Pons (tissue), 1 donor: ENCODE measurements at places on chromosomes 4 and X.

GRCh38 chrX:24231131-24231540, 81.6 kb downstream of the ZFX start:
- no peak for DNase-seq

DNA sequence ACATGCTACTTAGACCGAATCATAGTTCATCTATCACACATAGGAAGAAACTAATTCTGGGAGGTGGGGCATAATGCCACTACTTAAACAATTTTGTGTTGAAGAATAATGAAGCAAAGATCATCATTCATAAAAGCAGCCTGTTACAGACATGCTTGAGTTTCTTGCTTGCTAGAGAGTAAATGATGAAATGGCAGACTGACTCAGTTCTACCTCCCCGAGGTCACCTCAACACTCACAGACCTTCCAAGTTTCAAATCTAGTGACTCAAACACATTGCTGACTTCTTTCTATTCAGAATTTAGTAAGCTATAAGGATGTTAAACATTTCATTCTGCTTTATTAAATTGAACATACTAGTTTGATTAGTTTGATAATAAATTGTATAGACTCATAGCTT, 636.5 kb upstream of the FRG1 start:
- DNase-seq: no peak

- DNase-seq: no peak
These were observed 549.1 kb upstream of the BOD1L1 start for GRCh38 chr4:14176613-14177012.

DNA sequence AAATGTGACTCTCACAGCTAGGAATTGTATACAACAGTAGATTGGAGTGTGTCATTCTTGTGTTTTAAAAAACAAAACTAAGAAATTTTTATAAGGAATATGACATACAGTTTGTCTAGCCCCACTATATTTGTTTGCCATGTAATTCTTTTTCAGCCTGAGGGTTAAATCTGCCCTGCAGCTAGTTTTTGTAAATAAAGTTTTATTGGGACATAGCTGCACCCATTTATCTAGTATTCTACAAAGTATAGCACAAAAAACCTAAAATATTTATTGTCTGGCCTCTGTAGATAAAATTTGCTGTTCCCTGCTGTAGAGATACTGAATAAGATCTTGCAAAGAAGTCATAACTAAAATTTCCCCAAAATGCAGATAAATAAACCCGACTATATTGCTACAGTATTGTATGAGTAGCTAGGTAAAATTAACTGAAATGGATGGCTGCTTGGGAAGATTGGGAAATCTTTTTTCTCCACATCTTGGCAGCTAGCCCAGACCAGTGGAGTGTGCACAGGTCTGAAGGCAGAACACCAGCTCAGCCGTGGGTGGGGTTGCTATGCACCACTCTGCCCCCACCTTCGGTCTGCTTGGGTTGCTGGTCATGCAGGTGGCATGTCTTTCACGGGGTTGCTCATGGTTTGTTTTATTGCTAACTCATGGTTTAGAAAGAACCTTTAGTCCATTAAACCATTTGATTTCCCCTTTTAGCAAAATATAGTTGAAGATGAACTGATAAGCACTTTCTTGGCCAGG, 127.9 kb downstream of the KLHL8 start:
- no peak for DNase-seq

GRCh38 chrX:39168609-39169008, 367.4 kb downstream of the MID1IP1 start:
- DNase-seq: no peak

DNA sequence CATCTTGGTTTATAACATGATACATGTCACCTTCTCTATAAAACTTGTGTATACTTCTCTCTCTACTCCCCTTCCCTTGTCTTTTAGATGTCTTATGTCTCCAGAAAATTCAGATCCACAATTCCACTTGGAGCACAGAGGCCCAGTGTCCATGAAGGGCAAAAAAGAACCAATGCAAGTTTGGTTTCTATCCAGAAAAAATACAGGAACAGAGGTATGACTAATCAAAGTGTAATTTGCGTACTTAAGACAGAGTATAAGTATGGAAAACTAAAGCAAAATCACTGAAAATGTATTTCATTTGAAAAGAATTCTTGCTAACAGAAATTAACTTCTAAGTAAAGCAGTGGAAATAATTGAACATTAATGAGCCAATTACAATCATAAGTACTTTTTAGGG, 46.2 kb downstream of the GUCY1B1 start:
- no peak for DNase-seq

- DNase-seq: no peak
These were observed 75.9 kb upstream of the MAML3 start for GRCh38 chr4:140229881-140230280.

GRCh38 chr4:159237975-159238374, 135.1 kb downstream of the RAPGEF2 start:
- DNase-seq: no peak

GRCh38 chr4:39367166-39367565, 1.0 kb upstream of the RFC1 start:
- DNase-seq: no peak

- no peak for DNase-seq
These were observed 479.8 kb downstream of the RAPGEF2 start for GRCh38 chr4:159582685-159583084.
